ENCODE measurements at places on chromosomes 11 and 22.
A peak's percentile ranks its signal among the peaks of the same experiment; 100 is the strongest.

DNA sequence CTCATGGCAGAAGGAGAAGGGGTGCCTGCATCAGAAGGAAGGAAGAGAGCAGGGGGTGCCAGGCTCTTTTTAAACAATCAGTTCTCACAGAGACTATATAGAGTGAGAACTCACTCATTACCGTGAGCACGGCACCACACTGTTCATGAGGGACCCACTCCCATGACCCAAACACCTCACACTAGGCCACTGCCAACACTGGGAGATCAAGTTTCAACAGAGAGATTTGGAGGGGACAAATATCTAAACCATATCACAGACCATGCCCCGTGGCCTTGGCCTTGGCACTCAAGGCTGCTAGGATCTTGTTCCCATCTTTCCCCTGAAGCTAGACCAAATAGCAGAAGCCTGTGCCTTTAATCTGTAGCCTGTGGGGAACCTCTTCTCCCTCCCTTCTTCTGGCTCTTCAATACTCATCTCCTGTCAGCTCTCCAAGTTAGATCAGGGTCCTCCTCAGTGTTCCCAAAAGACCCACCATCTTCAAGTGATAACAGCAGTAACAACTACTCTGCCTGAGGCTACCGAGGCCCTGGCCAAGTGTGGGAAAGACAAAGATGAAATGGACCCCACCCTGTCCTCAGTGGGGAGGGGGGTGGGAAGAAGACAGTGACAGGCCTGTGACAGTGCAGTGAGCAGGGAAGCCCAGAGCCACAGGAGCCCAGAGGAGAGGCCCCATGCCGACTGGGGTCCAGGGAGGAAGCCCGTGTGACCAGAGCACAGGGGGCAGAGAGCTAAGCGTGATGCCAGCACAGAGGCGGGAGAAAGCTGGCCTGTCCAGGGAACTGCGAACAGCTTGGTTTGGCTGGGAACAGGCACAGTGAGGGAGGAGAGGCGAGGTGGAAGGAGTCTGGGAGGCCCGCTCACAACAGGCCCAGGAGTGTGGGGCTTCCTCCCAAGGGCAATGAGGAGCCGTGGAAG lies 72.6 kb downstream of the MYO7A start:
- no peak for DNase-seq

DNA sequence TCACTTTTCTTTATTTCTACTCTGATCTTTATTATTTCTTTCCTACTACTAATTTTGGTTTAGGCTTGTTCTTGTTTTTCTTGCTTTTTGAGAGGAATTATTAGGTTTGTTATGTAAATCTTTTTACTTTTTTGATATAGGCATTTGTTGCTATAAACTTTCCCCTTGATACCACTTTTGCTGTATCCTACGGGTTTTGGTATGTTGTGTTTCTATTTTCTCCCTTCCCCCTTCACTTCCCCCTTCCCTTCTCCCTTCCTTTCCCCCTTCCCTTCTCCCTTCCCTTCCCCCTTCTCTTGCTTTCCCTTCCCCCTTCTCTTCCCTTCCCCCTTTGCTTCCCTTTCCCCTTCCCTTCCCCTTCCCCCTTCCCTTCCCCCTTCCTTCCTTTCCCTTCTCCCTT lies 529.6 kb downstream of the RAB38 start:
- no peak for DNase-seq

DNA sequence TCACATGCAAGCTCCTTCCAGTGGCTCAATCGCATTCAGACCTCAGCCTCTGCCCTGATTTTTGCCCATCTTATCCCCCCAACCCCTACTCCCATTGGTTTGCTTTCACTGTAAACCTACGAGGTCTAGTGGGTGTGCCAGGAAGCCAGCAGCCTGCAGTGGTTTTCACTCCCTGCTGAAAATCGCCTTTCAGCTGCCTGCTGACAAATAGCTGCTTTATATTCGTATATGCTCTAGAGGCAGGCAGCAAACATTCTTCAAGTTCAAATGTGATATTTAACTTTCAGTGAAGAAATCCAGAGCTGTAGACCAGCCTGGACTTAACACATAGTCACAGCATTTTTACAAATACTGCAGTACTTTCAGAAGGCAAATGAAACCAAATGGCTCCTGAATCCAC lies 92.8 kb upstream of the APOA1 start:
- peak; percentile 77 for DNase-seq

GRCh38 chr11:93747122-93747521 lies 5.7 kb downstream of the C11orf54 start:
- no peak for DNase-seq

DNA sequence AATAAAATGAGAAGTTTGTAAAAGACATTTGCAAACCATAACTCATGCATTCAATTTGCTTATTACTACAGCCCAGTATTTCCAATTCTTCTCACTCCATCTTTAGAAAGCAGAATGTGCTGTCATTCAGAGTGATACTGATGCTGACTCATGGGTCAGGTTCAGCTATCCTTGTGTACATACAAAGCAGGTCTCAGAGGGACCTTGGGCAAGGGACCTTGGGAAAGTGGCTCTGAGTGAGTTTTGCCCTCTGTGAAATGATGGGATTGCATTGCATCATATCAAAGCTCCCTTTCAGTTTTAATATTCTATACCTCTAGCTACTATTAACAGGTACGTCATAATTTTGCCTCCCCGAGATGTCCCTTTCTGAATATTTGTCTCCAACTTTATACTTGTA lies 848.7 kb downstream of the OPCML start:
- DNase-seq, result no peak

DNA sequence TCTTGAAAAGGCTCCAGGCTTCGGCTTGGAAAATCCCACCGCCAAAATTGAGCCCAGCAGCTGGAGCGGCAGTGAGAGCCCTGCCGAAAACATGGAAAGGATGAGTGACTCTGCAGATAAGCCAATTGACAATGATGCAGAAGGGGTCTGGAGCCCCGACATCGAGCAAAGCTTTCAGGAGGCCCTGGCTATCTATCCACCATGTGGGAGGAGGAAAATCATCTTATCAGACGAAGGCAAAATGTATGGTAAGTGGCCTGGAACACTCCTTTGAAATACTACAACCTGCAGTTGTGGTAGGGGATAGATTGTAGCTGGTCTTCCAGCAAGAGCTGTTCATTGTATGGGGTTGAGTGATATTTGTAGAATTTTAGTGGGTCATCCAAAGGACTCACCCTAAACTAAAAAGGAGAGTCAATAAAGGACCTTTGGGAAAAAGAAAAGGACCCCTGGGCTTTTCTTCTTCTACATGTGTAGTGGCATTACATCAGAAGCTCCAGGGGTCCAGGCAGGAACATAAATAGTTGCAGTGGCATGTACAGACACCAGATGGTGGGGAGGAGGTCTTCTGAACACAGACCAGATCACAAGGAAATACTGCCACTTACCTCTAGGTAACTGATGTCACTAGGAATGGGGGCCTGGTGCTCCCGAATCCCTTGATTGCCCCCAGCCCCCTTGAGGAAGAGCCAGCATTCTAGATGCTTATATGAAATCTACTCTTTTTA lies 90.1 kb downstream of the TEAD1 start:
- DNase-seq, result no peak

DNA sequence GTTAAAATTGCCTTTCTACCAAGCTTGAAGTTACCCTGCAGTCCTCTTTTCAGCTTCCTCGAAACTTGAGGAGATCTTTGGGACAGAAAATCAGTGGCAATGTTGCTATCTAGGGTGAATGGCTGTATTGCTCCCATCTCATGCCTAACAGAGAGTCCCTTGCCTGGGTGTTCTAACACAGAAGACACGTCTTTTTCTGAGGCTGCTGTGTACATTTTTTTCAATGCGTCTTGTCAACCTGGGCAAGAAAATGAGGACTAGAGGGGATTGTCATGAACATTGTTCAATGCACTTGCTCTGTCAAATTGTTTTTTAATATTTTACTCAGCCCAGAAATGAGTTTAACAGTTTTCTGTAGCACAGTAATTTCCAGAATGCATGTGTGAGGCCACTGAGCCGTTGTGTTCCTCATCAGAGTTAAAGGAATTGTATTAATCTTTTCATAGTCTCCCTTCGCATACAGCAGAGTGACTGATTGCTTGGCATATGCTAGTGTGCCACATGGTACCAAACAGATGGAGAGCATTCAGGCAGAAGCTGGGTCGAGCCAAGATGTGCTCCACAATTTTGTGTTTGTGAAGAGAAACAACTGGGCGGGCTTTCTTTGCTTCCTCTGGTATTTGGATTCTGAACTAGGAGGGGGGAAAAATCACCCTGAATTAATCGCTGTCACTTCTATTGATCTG lies 86.0 kb downstream of the CASP12 start:
- no peak for DNase-seq

- no peak for DNase-seq
Observed at GRCh38 chr22:40310081-40310767, 36.1 kb upstream of the ADSL start.
